ENCODE measurements at places on chromosomes 7 and 10. TPM values are rescaled to one million over a fixed set of nuclear protein-coding genes. Genes with fewer than 3 reads are reported as not detected.

GRCh38 chr7:30771880-30772425, 736 bp downstream of the MINDY4 start:
- no peaks in the 10 kb centered on the region for H3K36me3 ChIP-seq
- H3K27ac ChIP-seq, result peak overlapping the region; percentile 84
- no peaks in the 10 kb centered on the region for H3K27me3 ChIP-seq
- H3K4me1 ChIP-seq, result peaks cover 13% of the 10 kb centered on the region
- H3K4me3 ChIP-seq, result peak overlapping the region; percentile 84
- DNase-seq, result no peak

- no peak overlapping the region for H3K4me3 ChIP-seq
- H3K4me1 ChIP-seq, result no peaks in the 10 kb centered on the region
- no peak overlapping the region for H3K27ac ChIP-seq
- no peaks in the 10 kb centered on the region for H3K36me3 ChIP-seq
- H3K27me3 ChIP-seq, result no peaks in the 10 kb centered on the region
These were observed 71.6 kb downstream of the SH2D4B start for GRCh38 chr10:80609331-80609730.

GRCh38 chr7:131012477-131013031, 278.5 kb upstream of the KLF14 start:
- DNase-seq, result no peak
- H3K36me3 ChIP-seq, result peaks cover 11% of the 10 kb centered on the region
- peaks cover 67% of the 10 kb centered on the region for H3K4me1 ChIP-seq
- peak overlapping the region; percentile 77 for H3K27ac ChIP-seq
- H3K27me3 ChIP-seq, result no peaks in the 10 kb centered on the region

DNA sequence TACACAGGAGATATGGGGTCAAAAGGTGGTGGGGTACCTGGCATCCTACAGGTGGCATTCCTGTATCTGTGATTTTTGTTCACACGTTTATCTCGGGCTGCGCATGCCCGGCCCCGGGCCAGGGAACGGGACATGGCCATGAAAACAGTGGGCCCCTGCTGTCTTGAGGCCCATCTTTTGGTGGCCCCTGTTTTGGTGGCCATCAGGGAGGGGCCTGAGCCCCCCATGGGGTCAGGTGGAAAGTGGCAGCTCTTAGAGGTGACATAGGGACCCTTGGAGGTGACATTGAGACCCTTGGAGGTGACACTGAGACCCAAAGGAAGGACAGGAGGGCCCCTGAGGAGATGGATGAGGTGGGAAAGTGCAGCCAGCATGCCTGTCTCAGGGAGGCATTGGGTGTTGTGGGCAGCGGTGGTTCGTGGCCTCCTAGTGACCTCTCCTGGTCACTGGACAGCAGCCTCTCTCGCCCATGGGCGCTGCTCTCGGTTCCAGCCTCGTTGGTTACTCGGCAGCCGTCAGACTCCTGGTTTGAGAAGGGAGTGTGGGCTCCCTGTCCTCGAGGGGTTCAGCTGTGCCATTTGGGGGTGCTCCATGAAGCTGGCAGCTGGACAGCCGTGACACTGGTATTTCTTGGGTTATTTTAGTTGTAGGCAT, 39.9 kb downstream of the INPP5A start:
- H3K36me3 ChIP-seq, result no peaks in the 10 kb centered on the region
- H3K27me3 ChIP-seq, result no peaks in the 10 kb centered on the region
- no peak overlapping the region for H3K4me3 ChIP-seq
- peaks cover 81% of the 10 kb centered on the region for H3K4me1 ChIP-seq

DNA sequence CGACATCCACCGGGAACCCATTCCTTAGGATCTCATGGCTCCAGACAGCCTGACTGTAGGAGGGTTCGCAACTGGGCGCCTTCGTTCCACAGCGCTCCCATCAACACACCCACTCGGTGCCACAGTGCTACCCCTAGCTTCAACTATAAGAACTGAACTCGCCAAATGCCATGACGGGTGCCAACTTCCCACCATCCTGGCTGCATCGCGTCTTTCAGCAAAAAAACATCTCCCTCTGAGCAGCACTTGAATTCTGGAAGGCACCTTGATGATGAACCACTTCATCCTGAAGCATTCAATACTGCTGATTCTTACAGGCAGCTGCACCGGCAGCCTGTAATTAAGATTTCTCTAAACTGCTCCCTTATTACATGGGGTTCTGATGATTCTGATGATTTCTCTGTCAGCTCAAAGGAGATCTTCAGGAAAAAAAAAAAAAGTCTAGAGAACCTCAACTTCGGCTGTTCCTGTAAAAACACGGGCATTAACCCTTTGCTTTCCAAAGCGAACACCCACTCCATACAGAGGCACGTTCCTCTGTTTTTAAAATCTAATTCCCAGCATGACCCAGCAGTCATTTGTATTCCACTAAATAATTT, 1.3 kb downstream of the CYTH3 start:
- DNase-seq, result peak; percentile 80
- peak overlapping the region; percentile 84 for H3K4me3 ChIP-seq

DNA sequence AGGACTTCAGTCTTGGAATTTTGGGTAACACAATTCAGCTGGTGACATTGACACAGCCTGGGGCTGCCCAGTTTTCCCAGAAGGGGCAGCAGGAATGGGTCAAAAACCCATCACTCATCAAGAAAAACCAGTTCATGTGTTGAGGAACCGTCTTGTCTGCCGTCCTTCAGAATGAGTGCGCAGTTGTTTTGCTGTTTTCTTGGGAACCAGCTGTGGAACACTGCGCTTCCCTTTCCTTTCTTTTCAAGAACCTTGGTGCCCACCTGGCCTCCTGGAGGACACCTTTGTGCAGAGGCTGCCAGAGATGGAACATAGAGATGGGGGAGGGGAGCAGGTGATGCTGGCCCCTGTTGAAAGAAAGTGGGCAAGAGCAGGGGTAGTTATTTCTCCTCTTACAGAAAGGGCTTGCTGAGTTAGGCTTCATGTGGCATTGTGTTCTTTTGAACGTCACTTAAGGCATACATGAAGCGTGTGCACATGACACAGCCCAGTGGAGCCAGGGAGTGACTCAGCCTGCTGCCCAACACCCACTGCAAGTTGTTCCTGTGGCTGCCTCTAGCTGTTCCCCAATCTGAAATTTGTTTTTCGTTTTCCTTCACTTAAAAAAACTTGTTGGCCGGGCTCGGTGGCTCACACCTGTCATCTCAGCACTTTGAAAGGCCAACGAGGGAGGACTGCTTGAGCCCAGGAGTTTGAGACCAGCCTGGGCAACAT, 87.4 kb upstream of the TNS3 start:
- H3K4me3 ChIP-seq, result no peak overlapping the region
- DNase-seq, result peak; percentile 90
- H3K27ac ChIP-seq, result peak overlapping the region; percentile 92
- peaks cover 36% of the 10 kb centered on the region for H3K4me1 ChIP-seq
- no peaks in the 10 kb centered on the region for H3K27me3 ChIP-seq
- H3K36me3 ChIP-seq, result no peaks in the 10 kb centered on the region

DNA sequence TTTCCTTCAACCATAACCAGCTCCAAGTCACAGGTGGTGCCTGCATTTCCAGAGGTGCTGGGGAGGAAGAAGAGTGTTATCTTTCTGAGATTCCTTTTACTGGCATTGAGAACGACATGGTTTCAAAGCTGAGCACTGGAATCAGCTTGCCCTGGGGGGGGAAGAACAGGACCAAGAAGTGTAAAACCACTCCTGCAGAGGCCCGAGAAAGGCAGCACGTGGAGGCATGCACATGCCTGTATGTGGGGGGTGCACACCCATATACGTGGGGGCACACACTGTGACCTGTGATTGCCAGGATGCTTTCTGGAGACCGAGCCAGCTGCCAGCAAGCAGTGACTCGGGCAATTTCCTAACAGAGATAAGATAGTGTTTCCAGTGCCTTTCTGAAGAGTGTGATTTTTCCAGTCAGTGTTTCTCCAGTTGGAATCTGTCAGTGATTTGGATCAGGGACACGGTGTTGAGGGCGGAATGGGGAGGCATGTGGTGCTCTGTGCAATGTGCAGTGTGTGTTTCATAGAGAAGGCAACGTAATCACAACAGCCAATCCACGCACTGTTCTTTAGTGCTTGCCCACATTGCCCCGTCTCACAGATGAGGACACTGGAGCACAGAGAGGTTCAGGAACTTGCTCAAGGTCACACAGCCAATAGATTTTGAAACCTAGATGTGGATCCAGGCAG, 4.2 kb downstream of the LRRC27 start:
- H3K4me1 ChIP-seq, result peaks cover 59% of the 10 kb centered on the region
- H3K4me3 ChIP-seq, result no peak overlapping the region
- peak overlapping the region; percentile 61 for H3K27ac ChIP-seq

- H3K27me3 ChIP-seq, result no peaks in the 10 kb centered on the region
- no peaks in the 10 kb centered on the region for H3K36me3 ChIP-seq
- DNase-seq, result no peak
- no peak overlapping the region for H3K27ac ChIP-seq
- H3K4me1 ChIP-seq, result peaks cover 14% of the 10 kb centered on the region
- H3K4me3 ChIP-seq, result no peak overlapping the region
These were observed 83.9 kb downstream of the LHPP start for GRCh38 chr10:124545351-124546054.

DNA sequence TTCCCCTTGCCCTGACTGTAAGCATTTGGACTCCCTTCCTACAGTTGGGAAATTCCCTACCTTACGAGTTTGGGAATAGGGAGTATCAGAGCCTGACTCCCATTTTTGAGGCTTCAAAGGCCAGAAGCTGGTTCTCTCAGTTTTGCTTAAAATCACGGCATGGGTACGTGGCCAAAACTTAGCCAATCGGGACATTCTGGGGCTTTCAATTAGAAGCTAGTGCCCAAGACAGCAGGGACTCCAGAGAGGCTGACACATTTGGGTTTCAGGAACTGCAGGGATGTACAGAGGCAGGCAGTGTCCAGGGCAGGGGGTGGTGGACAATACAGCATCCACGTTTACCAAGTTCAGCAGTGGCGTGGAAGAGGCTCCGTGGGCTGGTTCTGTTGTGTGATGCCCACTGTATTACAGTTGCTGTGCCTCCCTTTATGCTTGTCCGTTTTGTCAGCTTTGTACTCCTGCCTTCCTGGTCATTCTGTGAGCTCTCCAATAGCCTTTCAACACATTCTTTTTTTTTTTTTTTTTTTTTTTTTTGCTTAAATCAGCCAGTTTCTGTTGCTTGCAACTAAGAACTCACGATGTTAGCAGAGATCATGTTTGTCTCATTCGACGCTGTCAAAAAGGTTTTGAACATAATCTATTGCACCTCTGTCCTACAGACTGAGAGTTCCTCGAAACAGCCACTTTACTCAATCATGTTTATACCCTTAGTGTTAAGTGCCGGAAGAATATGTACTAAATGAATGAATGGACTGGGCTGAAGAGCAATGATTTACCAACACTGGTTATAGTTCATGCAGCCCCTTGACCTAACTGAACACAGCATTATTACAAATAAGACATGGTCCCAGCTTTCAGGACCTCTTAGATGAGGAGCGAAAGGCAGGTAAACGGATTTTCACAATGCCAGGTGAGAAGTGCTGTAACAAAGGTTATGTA, 1.1 kb downstream of the GGCT start:
- H3K4me3 ChIP-seq, result peak overlapping the region; percentile 89
- peaks cover 52% of the 10 kb centered on the region for H3K4me1 ChIP-seq
- no peaks in the 10 kb centered on the region for H3K36me3 ChIP-seq
- peak overlapping the region; percentile 69 for H3K27ac ChIP-seq

DNA sequence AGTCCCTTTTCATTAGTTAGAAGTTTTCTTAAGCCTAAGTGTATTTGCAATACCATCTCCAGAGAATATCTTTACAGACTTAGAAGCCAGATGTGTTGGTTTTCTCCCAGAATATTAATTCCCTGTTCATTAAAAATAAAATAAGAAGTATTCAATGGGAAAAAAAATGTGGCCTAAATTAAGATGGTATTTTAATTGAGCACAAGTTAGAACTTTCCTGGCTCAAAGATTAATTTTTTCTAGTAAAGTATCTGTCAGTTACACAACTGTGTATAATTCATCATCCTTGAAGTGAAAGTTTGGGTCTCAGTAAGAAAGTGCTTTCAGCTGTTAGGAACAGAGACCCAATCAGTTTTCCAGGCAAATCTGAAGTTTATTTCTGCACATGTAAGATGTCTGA, 1179.5 kb upstream of the C7orf33 start:
- H3K4me3 ChIP-seq, result no peak overlapping the region
- no peaks in the 10 kb centered on the region for H3K27me3 ChIP-seq
- H3K4me1 ChIP-seq, result no peaks in the 10 kb centered on the region
- DNase-seq, result no peak

DNA sequence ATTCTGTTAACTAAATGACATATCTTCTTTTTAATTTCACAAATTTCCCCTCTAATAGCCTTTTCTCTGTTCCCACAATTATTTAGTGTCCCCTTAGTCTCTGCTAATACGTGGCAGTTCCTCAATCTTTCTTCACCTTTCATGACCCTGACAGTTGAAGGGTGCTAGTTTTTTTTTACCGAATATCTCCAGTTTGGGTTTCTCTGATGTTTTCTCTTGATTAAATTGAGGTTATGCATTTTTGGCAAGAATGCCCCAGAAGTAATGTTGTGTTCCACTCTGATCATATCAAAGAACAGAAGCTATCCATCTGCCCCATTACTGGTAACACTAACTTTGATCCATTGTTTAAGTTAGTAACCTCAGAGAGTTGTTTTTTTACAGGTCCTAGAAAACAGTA, 133.6 kb upstream of the ASAH2 start:
- no peak overlapping the region for H3K4me3 ChIP-seq
- H3K27ac ChIP-seq, result no peak overlapping the region
- no peaks in the 10 kb centered on the region for H3K36me3 ChIP-seq
- H3K4me1 ChIP-seq, result peaks cover 72% of the 10 kb centered on the region
- no peaks in the 10 kb centered on the region for H3K27me3 ChIP-seq

GRCh38 chr7:143485500-143485899, 7.8 kb downstream of the TAS2R41 start:
- no peak overlapping the region for H3K27ac ChIP-seq
- H3K4me1 ChIP-seq, result no peaks in the 10 kb centered on the region
- no peaks in the 10 kb centered on the region for H3K27me3 ChIP-seq
- DNase-seq, result no peak
- no peak overlapping the region for H3K4me3 ChIP-seq
- no peaks in the 10 kb centered on the region for H3K36me3 ChIP-seq

GRCh38 chr7:27593226-27593625, 69.5 kb downstream of the HIBADH start:
- no peaks in the 10 kb centered on the region for H3K4me1 ChIP-seq
- H3K27ac ChIP-seq, result no peak overlapping the region

GRCh38 chr7:75876126-75876881, 2.5 kb upstream of the RHBDD2 start:
- peak overlapping the region; percentile 92 for H3K27ac ChIP-seq
- H3K4me1 ChIP-seq, result peaks cover 19% of the 10 kb centered on the region
- no peak for DNase-seq
- H3K4me3 ChIP-seq, result no peak overlapping the region
- peaks cover 8% of the 10 kb centered on the region for H3K36me3 ChIP-seq

- no peak for DNase-seq
- no peak overlapping the region for H3K27ac ChIP-seq
- H3K27me3 ChIP-seq, result peaks cover 6% of the 10 kb centered on the region
These were observed 35.3 kb upstream of the IFRD1 start for GRCh38 chr7:112414855-112415490.

The ZCCHC24 gene
- total RNA-seq, result 26.8 TPM

The NPC1L1 gene
- not detected for total RNA-seq

The CHAT gene
- total RNA-seq, result not detected

The GTF2IRD1 gene
- total RNA-seq, result 4.8 TPM

The SLC26A4 gene
- 0.20 TPM for total RNA-seq

The IFIT1B gene
- not detected for total RNA-seq

The PNLIPRP2 gene
- total RNA-seq, result not detected

The PLCE1 gene
- total RNA-seq, result 7.1 TPM

The GPR37 gene
- total RNA-seq, result 0.85 TPM

All from spleen (tissue), 13 donors.